Mesothelial cell of epicardium (in vitro differentiated cells): ENCODE measurements at places on chromosomes 16 and 17. TPM values are rescaled to one million over a fixed set of nuclear protein-coding genes. Genes with fewer than 3 reads are reported as not detected.
A peak's percentile ranks its signal among the peaks of the same experiment; 100 is the strongest.

CDH16 gene
- total RNA-seq = not detected in 3 replicates

- no peaks in the 10 kb centered on the region for H3K36me3 ChIP-seq
- H3K4me3 ChIP-seq = no peak overlapping the region
- H3K27ac ChIP-seq = no peak overlapping the region
- peaks cover 37% of the 10 kb centered on the region for H3K27me3 ChIP-seq
These were observed 4.5 kb upstream of the PRDM7 start for GRCh38 chr16:90081606-90081970.

DNA sequence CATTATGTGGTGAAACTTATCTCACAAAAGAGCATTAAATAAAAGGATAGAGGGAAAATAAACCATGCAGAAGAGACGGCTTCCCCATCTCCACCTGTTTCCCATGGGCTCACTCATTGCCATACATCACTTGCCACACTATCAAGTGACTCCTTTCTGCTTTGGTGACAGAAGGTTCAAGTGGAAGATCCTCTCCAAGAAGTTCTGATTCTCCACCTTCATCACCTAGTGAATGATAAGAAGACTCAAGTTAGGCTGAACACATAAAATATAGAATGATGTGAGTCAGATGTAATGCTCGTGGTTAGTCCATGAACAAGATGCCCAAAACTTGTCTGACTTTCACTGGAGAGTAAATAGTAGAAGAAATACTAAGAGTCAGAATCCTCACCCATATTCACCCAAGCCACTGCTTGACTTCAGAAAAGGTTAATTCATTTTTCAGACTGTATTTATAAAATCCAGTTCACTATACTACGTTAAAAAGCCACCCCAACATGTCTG lies 100.1 kb upstream of the TOB1 start:
- no peaks in the 10 kb centered on the region for H3K4me1 ChIP-seq
- H3K27ac ChIP-seq = no peak overlapping the region
- no peaks in the 10 kb centered on the region for H3K27me3 ChIP-seq
- no peak overlapping the region for H3K4me3 ChIP-seq

GRCh38 chr16:81549547-81550431 lies 105.2 kb downstream of the CMIP start:
- DNase-seq = no peak
- H3K36me3 ChIP-seq = no peaks in the 10 kb centered on the region
- H3K27ac ChIP-seq = no peak overlapping the region
- no peaks in the 10 kb centered on the region for H3K27me3 ChIP-seq
- H3K4me1 ChIP-seq = peaks cover 17% of the 10 kb centered on the region

DNA sequence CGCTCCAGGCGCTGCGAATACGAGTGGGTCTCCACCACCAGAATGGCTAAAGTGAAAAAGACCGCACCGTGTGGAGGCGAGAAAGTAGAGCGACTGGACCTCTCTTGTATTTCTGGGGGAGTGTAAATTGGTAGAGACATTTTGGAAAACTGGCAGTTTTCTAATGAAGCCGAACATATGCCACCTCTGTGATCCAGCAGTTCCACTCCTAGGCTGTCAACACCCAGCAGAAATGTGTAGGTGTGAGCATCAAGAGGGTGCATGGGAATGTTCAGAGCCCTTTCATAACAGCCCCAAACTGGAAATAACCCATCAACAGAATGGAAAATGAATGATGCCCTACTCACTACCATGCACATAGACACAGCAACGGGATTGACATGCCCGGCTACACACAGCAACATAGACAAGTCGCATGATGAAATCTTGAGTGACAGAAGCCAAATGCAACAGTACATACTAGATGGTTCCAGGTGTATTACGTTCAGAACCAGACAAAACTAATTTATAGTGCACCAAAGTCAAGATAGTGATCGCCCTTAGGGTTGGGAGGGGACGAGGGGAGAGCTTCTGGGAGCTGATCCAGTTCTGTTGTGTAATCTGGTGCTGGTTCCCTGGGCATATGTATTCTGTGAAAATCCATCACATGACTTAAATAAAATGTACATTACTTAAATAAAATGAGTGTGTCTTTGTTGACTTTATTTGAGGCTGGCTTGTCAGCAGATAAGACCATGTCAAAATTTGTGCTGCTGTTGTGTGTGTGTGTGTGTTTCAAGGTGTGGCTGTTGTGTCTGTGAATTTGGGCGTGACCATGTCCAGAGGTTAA lies 877 bp upstream of the BCL7C start:
- peaks cover 42% of the 10 kb centered on the region for H3K4me1 ChIP-seq
- DNase-seq = no peak
- peak overlapping the region; percentile 100 for H3K27ac ChIP-seq
- no peaks in the 10 kb centered on the region for H3K27me3 ChIP-seq

DNA sequence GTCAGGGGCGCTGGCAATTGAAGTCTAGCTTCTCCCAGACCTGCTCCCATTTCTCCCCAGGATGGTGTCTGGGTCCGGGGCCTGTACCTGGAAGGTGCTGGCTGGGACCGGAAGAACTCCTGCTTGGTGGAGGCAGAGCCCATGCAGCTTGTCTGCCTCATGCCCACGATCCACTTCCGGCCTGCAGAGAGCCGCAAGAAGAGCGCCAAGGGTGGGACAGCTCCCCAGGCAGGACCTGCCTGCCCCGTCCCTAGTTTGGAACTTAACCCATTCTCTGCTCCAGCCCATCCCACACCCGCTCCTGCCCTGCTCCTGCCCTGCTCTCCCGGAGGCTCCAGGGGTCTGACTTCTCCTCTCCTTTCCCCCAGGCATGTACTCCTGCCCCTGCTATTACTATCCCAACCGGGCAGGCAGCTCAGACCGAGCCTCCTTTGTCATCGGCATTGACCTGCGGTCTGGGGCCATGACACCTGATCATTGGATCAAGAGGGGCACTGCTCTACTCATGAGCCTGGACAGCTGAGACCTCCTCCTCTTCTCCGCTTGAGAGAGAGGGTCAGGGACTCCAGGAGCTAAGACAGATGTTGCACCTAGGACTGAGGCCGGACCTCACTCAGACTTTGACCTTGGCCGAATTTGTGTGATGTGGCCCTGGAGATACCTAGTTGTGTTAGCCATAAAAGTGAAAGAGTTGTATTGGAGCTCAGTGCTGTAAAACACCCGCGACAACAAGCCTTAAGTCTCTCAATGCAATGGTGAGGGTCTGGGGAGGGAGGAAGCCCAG lies 814 bp upstream of the KDM6B start:
- H3K36me3 ChIP-seq = no peaks in the 10 kb centered on the region
- H3K4me3 ChIP-seq = peak overlapping the region; percentile 94
- no peak for DNase-seq
- H3K4me1 ChIP-seq = peaks cover 25% of the 10 kb centered on the region
- no peak overlapping the region for H3K27ac ChIP-seq

DNA sequence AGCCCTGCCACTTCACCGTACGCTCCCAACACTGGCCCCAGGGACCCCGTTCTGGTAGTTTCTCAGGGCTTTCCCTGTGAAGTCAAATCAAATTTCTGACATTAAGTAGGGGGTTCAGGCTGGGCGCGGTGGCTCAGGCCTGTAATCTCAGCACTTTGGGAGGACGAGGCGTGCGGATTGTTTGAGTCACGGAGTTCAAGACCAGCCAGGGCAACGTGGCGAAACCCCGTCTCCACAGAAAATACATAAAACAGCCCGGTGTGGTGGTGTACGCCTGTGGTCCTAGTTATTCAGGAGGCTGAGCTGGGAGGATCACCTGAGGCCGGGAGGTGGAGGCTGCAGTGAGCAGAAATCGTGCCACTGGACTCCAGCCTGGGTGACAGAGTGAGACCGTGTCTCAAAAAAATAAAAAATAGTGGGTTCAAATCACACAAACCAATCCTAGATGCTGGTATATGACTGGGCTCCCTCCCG lies 632 bp downstream of the CYBC1 start:
- peak overlapping the region; percentile 75 for H3K27ac ChIP-seq
- H3K36me3 ChIP-seq = peaks cover 6% of the 10 kb centered on the region
- H3K4me1 ChIP-seq = peaks cover 19% of the 10 kb centered on the region
- DNase-seq = no peak
- H3K27me3 ChIP-seq = no peaks in the 10 kb centered on the region
- peak overlapping the region; percentile 75 for H3K4me3 ChIP-seq

DNA sequence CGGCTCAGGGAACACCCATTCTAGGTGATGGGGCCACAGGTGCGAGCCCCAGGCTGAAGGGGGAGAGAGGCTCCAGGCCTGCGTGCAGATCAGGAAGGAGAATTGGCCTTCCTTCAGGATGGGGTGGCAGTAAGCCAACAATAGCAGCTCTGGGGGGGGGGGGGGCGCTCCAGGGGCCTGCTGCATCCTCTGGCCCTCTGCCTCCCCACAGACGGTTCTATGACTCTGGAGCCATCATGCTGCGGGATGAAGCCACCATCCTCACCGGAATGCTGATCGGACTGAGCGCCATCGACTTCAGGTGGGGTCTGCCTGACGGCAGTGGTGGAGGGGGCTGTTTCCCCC lies 6.1 kb downstream of the RUNDC3A start:
- no peak overlapping the region for H3K27ac ChIP-seq
- DNase-seq = no peak
- H3K4me3 ChIP-seq = peak overlapping the region; percentile 46
- H3K4me1 ChIP-seq = peaks cover 10% of the 10 kb centered on the region
- peaks cover 88% of the 10 kb centered on the region for H3K27me3 ChIP-seq

MYH1 gene
- not detected in 3 replicates for total RNA-seq

MYLK3 gene
- total RNA-seq = 1.4 to 1.7 TPM (median 1.6 TPM) in 3 replicates

DNA sequence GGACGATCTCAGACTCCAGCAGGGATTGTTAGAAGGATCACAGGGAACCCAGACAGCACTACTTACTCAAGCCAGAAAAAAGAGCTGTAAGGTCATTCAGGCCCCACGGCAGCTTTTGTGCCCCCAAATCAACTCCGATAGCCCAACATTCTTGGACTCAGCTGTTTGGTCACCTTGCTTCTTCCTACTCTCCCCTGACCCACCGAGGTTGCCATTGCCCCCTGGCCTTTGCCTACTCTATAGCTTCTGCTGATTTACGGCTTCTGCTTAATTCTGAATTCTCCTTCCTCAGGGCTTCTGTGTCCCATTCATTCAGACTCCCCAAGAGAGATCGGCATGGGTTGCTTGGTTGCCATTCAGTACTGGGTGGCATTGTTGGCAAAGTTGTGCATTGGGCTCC lies 8.6 kb upstream of the ITPRIPL2 start:
- no peak overlapping the region for H3K27ac ChIP-seq
- DNase-seq = no peak
- no peak overlapping the region for H3K4me3 ChIP-seq
- H3K27me3 ChIP-seq = no peaks in the 10 kb centered on the region

GRCh38 chr17:77072670-77073069 lies 68.1 kb upstream of the SEC14L1 start:
- H3K4me3 ChIP-seq = no peak overlapping the region
- peaks cover 89% of the 10 kb centered on the region for H3K27me3 ChIP-seq
- H3K4me1 ChIP-seq = peaks cover 6% of the 10 kb centered on the region
- no peaks in the 10 kb centered on the region for H3K36me3 ChIP-seq
- no peak overlapping the region for H3K27ac ChIP-seq

- peaks cover 6% of the 10 kb centered on the region for H3K27me3 ChIP-seq
- no peak overlapping the region for H3K4me3 ChIP-seq
- no peak for DNase-seq
These were observed 126.6 kb upstream of the MED13 start for GRCh38 chr17:62191390-62192361.

- H3K27ac ChIP-seq = no peak overlapping the region
- no peak for DNase-seq
- H3K4me1 ChIP-seq = peaks cover 9% of the 10 kb centered on the region
- H3K27me3 ChIP-seq = no peaks in the 10 kb centered on the region
- no peak overlapping the region for H3K4me3 ChIP-seq
These were observed 45.2 kb upstream of the BCAR1 start for GRCh38 chr16:75296606-75297005.

- H3K4me3 ChIP-seq = no peak overlapping the region
- DNase-seq = no peak
- H3K27me3 ChIP-seq = peaks cover 64% of the 10 kb centered on the region
- H3K36me3 ChIP-seq = no peaks in the 10 kb centered on the region
These were observed 8.5 kb downstream of the EFCAB3 start for GRCh38 chr17:62388856-62389255.

DNA sequence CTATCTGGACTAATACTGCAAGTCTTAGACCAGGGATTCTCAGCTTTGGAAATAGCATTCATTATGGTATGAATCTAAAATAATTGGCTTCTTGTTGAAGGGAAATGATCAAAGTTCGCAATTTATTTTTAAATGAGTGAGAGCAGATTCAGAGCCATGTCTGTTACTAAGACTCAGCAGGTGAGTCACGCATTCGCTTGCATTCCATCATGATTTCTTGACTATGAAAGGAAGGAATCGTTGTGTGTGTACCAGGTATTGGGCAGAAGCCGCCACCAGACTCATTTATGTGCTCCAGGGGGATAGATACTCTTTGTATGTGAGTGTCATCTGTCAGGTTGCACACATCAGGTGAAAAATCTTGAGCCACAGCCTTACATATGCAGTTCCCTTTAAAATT lies 10.8 kb downstream of the GSG1L2 start:
- no peak overlapping the region for H3K27ac ChIP-seq
- H3K36me3 ChIP-seq = no peaks in the 10 kb centered on the region
- DNase-seq = no peak
- peaks cover 7% of the 10 kb centered on the region for H3K27me3 ChIP-seq

KRTAP9-8 gene
- total RNA-seq = not detected in 3 replicates

- no peaks in the 10 kb centered on the region for H3K4me1 ChIP-seq
- DNase-seq = no peak
- no peak overlapping the region for H3K4me3 ChIP-seq
- H3K27ac ChIP-seq = no peak overlapping the region
These were observed 172.6 kb upstream of the RBFOX1 start for GRCh38 chr16:7160093-7160492.

DNA sequence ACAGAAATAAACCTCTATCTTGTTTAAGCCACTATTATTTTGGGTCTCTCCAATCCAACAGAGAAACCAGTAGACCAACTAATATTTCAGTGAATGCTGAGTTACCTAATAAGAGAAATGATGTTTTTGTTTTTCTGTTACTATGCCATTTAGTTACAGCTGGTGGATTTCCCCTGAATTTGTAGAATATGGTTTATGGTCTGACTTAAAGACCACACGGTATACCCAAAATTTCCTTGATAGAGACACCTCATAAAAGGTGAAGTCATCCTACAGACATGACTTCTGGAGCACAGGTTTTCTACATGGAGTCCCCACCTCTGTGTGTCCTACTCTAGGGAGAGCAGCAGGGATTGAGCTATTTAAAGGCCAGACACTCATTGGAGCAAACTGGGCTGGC lies 13.3 kb downstream of the PIK3R5 start:
- H3K27ac ChIP-seq = no peak overlapping the region
- peaks cover 69% of the 10 kb centered on the region for H3K27me3 ChIP-seq
- H3K4me1 ChIP-seq = no peaks in the 10 kb centered on the region
- H3K36me3 ChIP-seq = no peaks in the 10 kb centered on the region
- no peak overlapping the region for H3K4me3 ChIP-seq
- no peak for DNase-seq

SDR42E1 gene
- 0.13 to 0.35 TPM (median 0.23 TPM) in 3 replicates for total RNA-seq
